ENCODE measurements at places on chromosomes 1 and 21. TPM values are rescaled to one million over a fixed set of nuclear protein-coding genes. Genes with fewer than 3 reads are reported as not detected.

GRCh38 chr1:23497777-23498439 lies 13.9 kb upstream of the ASAP3 start:
- H3K27me3 ChIP-seq: no peaks in the 10 kb centered on the region
- no peak overlapping the region for H3K4me3 ChIP-seq
- DNase-seq: no peak
- no peaks in the 10 kb centered on the region for H3K4me1 ChIP-seq
- H3K27ac ChIP-seq: no peak overlapping the region

DNA sequence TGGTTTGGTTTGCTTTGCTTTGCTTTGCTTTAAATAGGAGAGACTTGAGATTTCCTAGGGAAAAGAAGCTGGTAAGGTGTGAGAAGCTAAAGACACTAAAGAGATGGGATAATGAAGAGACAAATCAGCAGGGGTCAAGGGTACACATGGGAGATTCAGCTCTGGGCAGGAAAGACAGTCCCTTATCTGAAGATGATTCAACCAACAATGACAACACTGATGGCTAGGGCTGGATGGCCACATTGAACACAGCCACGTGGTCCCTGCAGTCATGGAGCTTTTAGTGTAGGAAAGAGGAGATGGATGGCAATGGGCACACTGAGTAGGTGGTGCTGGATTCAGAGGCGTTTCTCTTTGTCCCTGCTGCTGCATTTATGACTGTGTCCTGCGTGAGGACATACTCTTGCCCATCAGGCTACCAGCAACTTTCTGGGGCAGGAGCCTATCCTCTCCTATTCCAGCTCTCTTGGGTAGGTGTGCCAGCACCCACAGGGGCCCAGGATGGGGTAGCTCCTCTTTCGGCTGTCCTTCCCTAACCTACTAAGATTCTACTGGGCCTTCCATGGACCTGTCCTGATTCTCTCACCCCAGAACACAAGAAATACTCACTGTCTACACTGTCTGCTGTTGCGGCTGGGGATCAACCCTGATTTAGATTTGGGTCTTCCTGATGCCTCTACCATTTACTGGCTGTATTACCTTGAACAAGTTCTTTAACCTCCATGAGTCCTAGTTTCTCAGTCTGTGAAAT lies 1.4 kb upstream of the SHISA4 start:
- peak overlapping the region; percentile 89 for H3K27ac ChIP-seq
- no peak overlapping the region for H3K4me3 ChIP-seq
- H3K36me3 ChIP-seq: no peaks in the 10 kb centered on the region
- H3K27me3 ChIP-seq: no peaks in the 10 kb centered on the region

DNA sequence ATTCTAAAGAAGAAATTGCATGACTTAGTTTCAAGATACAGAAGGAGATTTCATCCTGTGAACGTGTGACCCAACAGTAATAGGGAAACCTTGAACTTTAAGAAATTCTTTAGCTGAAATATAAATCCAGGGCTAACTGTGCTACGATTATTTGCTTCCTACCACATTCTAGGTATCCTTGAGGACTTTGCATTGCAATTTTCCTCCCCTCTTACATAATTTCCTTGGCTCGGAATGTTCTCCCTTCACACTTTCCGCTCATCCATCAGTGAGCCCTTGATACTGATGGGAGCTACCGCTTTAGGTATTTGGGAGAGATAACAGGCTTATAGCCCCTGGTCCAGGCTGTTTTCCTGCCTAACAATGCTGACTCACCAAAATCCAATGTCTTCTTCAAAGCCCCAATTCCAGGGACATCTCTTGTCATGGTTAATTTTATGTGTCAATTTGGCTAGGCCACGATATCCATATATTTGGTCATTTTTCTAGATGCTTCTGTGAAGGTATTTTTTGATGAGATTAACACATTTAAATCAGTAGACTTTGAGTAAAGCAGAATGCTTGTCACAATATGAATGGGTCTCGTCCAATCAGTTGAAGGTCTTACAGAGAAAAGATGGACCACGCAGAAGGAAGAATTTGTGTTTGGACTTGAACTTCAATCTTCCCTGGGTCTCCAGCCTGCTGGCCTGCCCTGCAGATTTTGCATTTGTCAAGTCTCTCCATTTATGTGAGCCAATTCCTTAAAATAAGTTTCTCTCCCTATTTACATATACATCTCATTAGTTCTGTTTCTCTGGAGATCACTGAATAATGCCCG lies 121.2 kb downstream of the PTPN14 start:
- H3K27me3 ChIP-seq: no peaks in the 10 kb centered on the region
- DNase-seq: no peak
- no peaks in the 10 kb centered on the region for H3K36me3 ChIP-seq
- no peak overlapping the region for H3K27ac ChIP-seq
- no peak overlapping the region for H3K4me3 ChIP-seq

The AMY1B gene
- total RNA-seq: not detected

The HOOK1 gene
- total RNA-seq: 6.1 TPM

- DNase-seq: no peak
- peak overlapping the region; percentile 15 for H3K27ac ChIP-seq
- H3K4me3 ChIP-seq: no peak overlapping the region
- H3K36me3 ChIP-seq: no peaks in the 10 kb centered on the region
- H3K27me3 ChIP-seq: no peaks in the 10 kb centered on the region
These were observed 80.9 kb downstream of the SSBP3 start for GRCh38 chr1:54325284-54325683.

The CFHR1 gene
- total RNA-seq: not detected

DNA sequence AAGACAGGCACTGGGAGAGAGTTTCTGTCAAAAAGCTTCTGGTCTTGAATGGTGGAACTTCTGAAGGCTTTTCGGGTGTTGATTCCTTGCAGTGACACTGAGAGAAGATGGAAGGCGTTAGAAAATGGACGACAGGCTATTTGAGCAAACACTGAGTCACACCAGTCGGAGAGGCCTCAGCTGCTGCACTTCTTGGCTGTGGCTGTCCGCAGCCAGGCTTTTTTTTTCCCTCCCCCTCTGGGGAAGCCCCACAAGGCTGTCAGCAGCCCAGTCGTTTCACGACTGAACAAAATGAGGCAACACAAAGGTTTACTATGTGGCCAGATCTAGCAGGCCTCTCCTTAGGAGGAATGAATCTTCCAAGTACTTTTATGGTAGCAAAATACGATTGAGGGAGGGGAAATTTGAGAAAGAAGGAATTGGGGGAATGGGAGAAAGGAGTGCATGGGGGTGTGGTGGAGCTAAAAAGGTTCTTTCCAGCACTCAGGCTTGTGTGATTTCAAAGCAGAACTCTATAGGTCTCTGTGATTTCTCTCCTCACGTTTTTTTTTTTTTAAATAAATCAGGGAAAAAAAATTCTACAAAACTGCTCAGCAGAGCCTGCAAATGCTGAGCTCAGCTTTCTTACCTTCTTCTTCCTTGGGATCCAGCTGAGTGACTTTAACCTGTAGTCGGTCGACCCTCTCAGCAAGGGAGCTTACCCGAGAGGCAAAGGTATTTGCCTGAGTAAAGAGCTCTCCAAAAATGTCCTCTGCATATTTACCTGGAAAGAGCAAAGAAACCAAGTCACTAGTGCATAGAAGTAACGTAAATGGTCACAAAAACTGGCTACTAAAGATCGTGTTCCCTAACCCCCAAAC lies 26.1 kb downstream of the GPR3 start:
- peak overlapping the region; percentile 73 for H3K27ac ChIP-seq
- H3K36me3 ChIP-seq: peaks cover 45% of the 10 kb centered on the region
- H3K27me3 ChIP-seq: no peaks in the 10 kb centered on the region
- DNase-seq: no peak
- H3K4me1 ChIP-seq: peaks cover under 1% of the 10 kb centered on the region

The KCNK2 gene
- total RNA-seq: 0.12 TPM

DNA sequence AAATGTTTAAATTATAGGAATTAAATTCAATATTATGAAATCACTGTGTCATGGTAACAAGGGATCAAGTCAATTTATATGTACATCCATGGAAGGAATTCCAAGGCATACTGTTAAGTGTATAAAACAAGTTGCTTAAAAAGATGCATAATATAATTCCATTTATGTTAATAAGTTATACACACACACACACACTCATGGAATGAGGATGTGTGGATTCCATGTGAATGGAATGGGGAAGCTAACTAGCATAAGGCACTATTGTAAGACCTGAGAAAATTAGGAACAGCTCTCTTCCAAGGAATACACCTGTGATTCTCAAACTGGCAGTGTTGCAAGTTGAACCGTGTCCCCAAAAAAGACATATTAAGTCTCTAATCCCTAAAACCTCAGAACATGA lies 17.6 kb upstream of the TRAF3IP3 start:
- H3K36me3 ChIP-seq: no peaks in the 10 kb centered on the region
- peaks cover 31% of the 10 kb centered on the region for H3K4me1 ChIP-seq
- H3K27me3 ChIP-seq: no peaks in the 10 kb centered on the region

The OLFML3 gene
- 28.6 TPM for total RNA-seq

DNA sequence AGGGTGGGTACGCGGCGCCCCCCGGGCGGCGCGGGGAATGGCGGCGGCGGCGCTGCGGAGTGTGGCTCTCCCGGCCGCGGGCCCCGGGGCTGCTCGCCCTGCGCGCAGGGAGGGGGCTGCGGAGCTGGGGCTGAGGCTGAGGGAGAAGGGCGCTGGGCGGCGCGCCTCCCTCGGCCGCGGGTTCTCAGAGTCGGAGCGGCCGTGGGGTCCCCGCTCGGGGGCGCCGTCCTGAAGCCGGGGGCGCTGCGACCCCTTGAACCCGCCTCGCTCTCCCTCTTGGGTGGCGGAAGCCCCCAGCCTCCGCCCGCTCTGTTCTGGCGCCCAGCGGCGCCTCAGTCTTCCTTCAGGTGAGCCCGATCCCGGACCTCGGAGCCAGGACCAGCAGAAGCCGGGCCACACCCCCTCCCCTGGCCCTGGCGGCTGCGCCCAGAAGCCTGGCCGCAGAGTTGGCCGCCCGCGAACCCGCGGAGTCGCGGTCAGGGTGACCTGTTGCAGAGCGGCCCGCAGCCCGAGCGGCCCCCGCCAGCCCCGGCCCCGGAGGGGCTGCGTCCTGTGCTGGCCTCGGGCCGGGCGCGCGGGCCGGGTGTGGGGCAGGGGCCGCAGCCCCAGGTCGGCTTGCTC lies 532 bp downstream of the RALGPS2 start:
- H3K4me1 ChIP-seq: peaks cover 3% of the 10 kb centered on the region
- DNase-seq: no peak
- H3K36me3 ChIP-seq: no peaks in the 10 kb centered on the region
- H3K4me3 ChIP-seq: peak overlapping the region; percentile 84
- peak overlapping the region; percentile 92 for H3K27ac ChIP-seq

- no peaks in the 10 kb centered on the region for H3K27me3 ChIP-seq
- no peaks in the 10 kb centered on the region for H3K36me3 ChIP-seq
- DNase-seq: no peak
These were observed 867.8 kb downstream of the AMY1C start for GRCh38 chr1:104617474-104617873.

- H3K27ac ChIP-seq: no peak overlapping the region
- no peaks in the 10 kb centered on the region for H3K4me1 ChIP-seq
- no peaks in the 10 kb centered on the region for H3K36me3 ChIP-seq
- no peak overlapping the region for H3K4me3 ChIP-seq
- no peak for DNase-seq
These were observed 472.4 kb downstream of the SMYD3 start for GRCh38 chr1:246034630-246035029.

DNA sequence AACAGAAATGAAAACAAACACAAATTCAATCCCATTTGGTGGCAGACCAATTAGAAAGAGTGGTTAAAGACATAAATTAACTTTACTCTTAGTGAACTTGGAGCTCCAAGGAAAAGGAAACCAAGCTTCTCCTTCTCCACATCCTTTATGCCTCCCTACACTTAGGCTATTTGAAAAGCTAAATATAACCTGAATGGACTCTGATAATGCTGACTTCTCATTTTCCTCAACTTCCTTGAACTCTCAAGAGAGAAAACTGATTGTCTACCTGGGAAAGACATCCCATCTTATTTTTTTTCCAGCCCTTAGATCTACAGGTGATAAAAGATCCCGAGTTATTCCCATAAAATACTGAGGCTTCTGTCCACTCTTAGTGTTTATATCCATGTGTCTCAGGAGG lies 178.4 kb upstream of the SPAG17 start:
- no peaks in the 10 kb centered on the region for H3K36me3 ChIP-seq
- no peak overlapping the region for H3K27ac ChIP-seq

GRCh38 chr1:166933633-166934032 lies 41.7 kb downstream of the ILDR2 start:
- no peaks in the 10 kb centered on the region for H3K27me3 ChIP-seq
- H3K27ac ChIP-seq: no peak overlapping the region
- no peaks in the 10 kb centered on the region for H3K4me1 ChIP-seq
- H3K4me3 ChIP-seq: no peak overlapping the region
- H3K36me3 ChIP-seq: peaks cover 8% of the 10 kb centered on the region

- no peak for DNase-seq
- H3K4me3 ChIP-seq: no peak overlapping the region
- H3K36me3 ChIP-seq: no peaks in the 10 kb centered on the region
- H3K27ac ChIP-seq: no peak overlapping the region
- no peaks in the 10 kb centered on the region for H3K4me1 ChIP-seq
These were observed 310.6 kb downstream of the LRRIQ3 start for GRCh38 chr1:73887412-73887811.

GRCh38 chr1:224067621-224068457 lies 46.1 kb upstream of the FBXO28 start:
- no peaks in the 10 kb centered on the region for H3K4me1 ChIP-seq
- no peaks in the 10 kb centered on the region for H3K27me3 ChIP-seq
- no peaks in the 10 kb centered on the region for H3K36me3 ChIP-seq

The CD1E gene
- total RNA-seq: not detected

DNA sequence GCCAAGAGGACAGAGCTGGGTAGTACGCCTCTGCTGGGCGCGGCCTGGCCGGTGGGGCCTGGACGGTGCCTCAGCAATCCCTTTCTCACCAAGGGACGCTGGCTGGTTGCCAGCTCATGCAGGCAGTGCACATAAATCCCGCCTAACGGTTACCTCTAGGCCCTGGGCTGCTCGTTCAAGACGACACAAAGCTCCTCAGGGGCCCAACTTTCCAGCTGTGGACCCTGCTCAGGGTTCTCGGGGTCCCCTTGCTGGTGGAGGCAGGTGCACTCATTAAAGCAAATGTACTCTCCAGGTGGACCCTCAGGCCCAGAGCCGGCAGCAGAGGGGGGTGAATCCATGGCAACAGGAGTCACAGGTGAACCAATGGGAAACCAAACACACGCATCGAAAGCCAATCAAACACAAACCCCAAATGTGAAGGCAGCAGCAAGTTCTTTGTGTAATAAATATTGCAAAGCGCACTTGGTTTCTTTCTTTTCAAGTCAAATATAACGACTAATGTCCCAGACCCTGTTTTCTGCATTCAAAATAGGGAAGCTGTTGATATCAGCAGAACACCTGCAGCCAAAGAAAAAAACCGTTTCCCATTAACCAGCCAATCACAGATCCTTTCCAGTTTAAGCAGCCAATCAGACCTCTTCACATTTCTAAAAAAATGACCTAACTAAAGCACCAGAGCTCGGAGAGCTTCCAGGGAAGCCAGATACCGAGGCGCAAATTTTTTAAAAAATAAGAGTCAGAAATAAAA lies 26.1 kb upstream of the CLSTN1 start:
- no peaks in the 10 kb centered on the region for H3K27me3 ChIP-seq
- H3K4me3 ChIP-seq: no peak overlapping the region
- H3K27ac ChIP-seq: no peak overlapping the region
- H3K36me3 ChIP-seq: no peaks in the 10 kb centered on the region
- H3K4me1 ChIP-seq: no peaks in the 10 kb centered on the region
- no peak for DNase-seq

- peaks cover 31% of the 10 kb centered on the region for H3K4me1 ChIP-seq
- no peaks in the 10 kb centered on the region for H3K36me3 ChIP-seq
- peak overlapping the region; percentile 37 for H3K4me3 ChIP-seq
- H3K27me3 ChIP-seq: no peaks in the 10 kb centered on the region
These were observed 1.4 kb upstream of the SLC19A2 start for GRCh38 chr1:169487133-169487532.

The CD55 gene
- 109 TPM for total RNA-seq

- no peaks in the 10 kb centered on the region for H3K27me3 ChIP-seq
- no peak overlapping the region for H3K4me3 ChIP-seq
- no peaks in the 10 kb centered on the region for H3K36me3 ChIP-seq
- DNase-seq: no peak
- no peaks in the 10 kb centered on the region for H3K4me1 ChIP-seq
- H3K27ac ChIP-seq: no peak overlapping the region
These were observed 26.8 kb upstream of the NCAM2 start for GRCh38 chr21:20971296-20971921.
